ENCODE measurements at places on chromosomes 2 and 18.

GRCh38 chr18:24491927-24492834 is 31.7 kb downstream of the HRH4 start:
- DNase-seq, result peak; percentile 4

GRCh38 chr2:16165518-16166326 is 225.4 kb downstream of the MYCN start:
- DNase-seq, result no peak

DNA sequence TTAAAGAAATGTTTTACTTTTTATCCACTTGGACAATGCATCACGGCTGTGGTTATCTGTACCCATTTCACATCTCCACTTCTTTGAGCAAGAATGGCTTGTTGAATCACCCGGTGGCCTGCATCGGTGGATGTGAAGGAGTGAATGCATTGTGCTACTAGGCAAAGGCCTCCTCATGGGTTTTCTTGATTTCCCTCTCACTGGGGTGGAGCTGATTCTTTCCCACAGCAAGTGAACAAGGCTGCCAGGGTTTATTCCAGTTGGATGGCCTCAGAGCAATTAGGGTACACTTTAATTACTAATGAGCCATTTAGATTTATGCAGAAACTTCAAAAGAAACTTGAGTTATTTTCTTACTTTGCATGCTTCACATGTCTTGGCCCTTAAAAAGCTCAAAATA is 387.1 kb downstream of the RND3 start:
- DNase-seq, result no peak

DNA sequence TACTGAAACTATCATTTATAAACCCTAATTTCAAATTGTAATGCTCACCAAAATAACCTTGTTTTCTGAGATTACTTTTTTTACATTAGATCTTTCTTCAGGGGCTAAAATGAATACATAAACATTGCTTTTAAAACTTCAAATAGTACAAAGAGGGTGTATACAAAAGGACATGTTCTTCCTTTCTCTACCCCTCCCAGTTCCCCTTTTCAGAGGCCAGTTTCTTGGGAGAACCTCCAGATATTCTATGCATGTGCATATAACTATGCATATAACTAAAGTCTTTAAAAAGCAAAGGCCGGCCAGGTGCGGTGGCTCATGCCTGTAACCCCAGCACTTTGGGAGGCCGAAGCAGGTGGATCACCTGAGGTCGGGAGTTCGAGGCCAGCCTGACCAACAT is 10.6 kb upstream of the FAM117B start:
- DNase-seq, result no peak

GRCh38 chr18:70387027-70387426 is 98.2 kb downstream of the SOCS6 start:
- DNase-seq, result no peak

- no peak for DNase-seq
Observed at GRCh38 chr2:30261695-30262211, 30.4 kb downstream of the LBH start.

- no peak for DNase-seq
Observed at GRCh38 chr2:23601301-23601965, 216.5 kb downstream of the KLHL29 start.

DNA sequence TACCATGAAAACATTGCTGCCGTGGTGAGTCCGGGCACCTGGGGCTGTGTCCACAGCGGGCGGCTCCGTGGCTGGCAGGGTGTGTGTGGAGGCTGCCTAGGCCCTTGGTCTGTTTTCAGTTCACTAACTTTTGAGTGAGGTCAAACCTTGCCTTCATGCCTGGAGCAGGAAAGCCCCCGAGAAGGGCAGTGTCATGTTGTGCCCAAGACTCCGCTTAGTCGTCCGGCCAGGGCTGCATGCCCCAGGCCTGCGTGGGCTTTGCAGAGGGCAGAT is 24.1 kb downstream of the MAL start:
- DNase-seq, result no peak

GRCh38 chr2:1739322-1739957 is 4.9 kb downstream of the PXDN start:
- DNase-seq, result no peak

GRCh38 chr18:59877361-59877760 is 22.4 kb upstream of the PMAIP1 start:
- DNase-seq, result no peak

DNA sequence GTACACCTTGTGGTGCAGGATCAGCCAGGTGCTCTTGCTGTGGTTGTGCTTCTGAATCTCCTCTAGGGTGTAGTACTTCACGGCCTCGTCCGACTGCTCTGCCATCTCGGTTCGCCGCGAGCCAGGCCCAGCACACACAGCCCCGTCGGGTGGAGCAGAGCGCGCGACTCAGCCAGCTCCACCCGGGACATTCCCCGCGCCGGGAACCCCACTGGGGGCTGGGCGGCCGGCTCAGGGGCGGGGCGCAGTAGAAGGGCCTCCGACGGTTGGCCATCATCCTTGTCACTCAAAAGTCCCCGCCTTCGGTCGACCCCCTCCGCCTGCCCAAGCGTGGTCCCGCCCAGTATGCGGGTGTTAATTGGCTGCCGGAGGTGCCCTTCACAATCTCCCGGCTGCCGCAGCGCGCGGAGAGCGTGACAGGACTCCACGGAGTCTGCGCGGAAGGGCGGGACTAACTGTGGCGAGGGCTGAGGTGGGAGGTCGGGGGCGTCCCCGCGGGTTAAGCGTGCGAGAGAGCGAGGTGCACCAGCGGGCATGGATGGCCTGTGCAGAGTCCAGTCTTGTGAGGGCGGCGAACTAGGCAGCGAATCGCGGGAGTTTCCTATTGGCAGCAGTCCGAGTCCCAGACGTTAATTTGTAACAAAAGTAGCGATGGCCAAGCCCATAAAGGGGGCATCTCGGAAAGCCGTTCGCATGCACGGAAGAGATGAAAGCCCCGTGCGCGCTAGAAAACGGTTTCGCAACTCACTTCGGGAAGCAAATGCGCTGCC is at the start of gene CYB5A:
CYB5A (minus strand) TSS at position 193 of the 770 bp plus-strand sequence; CDS start at position 105, 88 bp downstream.
- peak; percentile 96 for DNase-seq

DNA sequence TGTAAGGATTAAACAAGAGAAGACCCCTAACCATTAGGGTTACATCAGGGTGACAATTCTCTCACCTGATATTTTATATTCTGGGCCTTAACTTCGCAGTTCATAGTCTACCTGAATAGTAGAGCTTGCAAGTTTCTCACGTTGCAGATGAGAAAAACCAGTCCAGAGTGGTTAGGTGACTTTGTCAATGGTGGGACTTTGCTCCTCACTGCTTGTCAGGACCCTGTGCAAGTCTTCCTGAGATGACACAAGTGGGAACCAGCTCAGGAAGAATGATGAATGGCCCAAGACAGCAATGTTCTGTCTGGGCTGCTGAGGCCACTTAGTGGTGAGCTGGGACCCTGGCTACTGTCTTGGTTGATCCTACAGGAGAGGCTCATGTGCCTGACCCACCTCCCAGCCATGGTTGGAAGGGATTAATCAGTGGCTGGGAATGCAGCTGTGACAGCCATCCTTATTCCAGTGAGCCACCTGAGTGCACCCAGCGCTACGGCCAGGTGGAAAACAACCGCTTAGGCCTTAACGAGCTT is 16.9 kb downstream of the LGALSL start:
- no peak for DNase-seq

GRCh38 chr2:148110184-148110583 is 89.3 kb downstream of the MBD5 start:
- no peak for DNase-seq

GRCh38 chr2:61906186-61906470 is 654 bp downstream of the COMMD1 start:
- DNase-seq, result no peak

- no peak for DNase-seq
Observed at GRCh38 chr2:239240414-239240881, 160.4 kb downstream of the HDAC4 start.

- no peak for DNase-seq
Observed at GRCh38 chr2:209640358-209640757, 131.3 kb upstream of the UNC80 start.

- no peak for DNase-seq
Observed at GRCh38 chr18:59834267-59834666, 65.5 kb upstream of the PMAIP1 start.

- no peak for DNase-seq
Observed at GRCh38 chr2:239839306-239839705, 185.8 kb downstream of the NDUFA10 start.

GRCh38 chr2:117858892-117859531 is 44.5 kb downstream of the DDX18 start:
- no peak for DNase-seq

GRCh38 chr2:158810731-158811460 is 15.8 kb downstream of the DAPL1 start:
- DNase-seq, result no peak

GRCh38 chr2:24304631-24305030 is 55.7 kb downstream of the ITSN2 start:
- no peak for DNase-seq

DNA sequence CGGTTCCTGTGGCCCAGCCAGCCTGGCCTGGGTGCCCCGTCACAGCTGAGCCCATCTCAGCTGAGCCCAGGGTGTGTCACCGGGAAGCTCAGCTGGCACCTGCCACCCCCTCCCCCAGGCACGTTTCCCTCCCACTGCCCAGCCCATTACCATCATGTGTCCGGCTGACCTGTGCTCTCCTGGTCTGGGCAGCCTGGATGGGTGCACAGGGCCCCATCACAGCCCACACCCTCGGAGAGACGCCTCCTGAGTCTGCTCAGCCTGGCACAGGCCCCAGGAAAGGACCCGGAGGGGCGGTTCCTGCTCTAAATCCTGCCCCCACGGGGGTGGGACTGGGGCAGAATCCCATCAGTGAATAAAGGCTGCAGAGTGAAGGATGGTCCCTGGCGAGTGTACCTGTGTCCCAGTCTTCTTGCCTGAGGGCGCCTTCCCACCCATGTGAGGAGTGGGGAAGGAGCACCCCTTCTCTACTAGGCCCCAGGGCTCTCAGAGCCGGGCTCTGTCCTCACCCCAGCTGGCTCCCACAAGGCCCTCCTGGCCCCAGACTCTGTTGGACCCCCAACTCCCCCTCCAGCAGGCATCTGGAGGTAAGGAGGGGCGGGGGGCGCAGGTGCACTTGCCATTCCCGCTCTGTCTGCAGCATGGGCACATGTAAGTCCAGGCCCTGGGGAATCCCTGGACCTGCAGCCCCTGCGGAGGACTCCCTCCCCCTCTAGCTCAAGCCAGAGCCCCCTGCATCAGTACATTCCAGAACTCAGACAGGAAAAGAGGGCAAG is 21.2 kb downstream of the GPC1 start:
- DNase-seq, result no peak

DNA sequence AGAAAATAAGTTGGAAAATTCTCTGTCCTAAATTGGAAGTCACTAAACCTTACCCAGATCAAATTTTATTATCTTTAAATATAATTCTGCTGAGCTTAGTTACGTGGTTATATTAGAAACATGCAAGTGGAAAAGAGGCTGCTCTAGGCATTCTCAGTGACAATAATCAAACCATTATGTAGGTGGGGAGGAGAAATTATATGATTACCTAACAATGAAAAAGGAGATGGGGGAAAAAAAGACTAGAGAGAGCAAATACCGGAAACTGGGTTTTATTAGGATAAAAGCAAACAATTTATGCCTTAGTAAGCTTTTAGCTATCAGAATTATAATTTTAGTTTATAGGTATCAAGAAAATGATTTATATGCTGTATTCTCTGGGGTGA is 53.2 kb downstream of the PHLPP1 start:
- DNase-seq, result no peak

- no peak for DNase-seq
Observed at GRCh38 chr2:54588244-54588899, 132.2 kb downstream of the SPTBN1 start.

DNA sequence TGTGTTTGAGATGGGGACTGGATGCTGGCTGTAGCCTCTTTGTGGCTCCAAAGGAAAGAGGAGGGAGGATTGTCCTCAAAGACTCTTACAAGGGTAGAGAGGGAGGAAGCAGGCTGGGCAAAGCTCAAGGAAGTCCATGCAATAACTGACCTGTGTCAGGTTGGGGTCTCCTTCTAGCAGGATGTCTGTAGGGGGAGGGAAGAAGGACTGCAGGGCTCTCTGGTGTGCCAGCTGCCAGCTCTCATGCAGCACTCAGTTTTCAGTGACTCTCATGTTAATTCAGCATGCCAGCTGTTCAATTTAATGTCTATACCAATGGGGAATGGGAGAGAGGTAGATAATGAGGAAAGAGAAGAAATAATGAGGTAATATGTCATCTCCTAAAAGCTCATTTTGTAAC is 85.3 kb upstream of the RANBP2 start:
- DNase-seq, result no peak

GRCh38 chr2:29920631-29921559 is 491 bp downstream of the ALK start:
- no peak for DNase-seq

GRCh38 chr2:241227594-241227993 is 39.1 kb downstream of the ANO7 start:
- DNase-seq, result no peak

DNA sequence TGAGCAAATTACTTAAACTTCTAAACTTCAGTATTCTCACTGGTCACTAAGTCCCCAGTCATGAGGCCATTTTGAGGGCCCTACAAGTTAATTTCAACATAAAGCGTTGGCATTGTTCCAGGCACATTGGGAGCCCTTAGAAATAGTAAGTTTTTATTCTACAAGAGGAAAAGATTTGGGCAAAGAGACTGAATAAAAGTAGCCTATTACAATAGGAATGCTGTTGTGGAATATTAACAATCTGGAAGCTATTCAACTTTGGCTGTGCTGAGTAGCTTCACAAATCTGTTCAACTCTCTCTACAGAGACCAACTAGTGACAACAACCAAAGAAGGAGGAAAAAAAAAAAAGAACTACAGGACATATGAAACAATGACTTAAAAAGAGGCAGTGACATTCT is 1287.5 kb upstream of the NXPH2 start:
- DNase-seq, result no peak

DNA sequence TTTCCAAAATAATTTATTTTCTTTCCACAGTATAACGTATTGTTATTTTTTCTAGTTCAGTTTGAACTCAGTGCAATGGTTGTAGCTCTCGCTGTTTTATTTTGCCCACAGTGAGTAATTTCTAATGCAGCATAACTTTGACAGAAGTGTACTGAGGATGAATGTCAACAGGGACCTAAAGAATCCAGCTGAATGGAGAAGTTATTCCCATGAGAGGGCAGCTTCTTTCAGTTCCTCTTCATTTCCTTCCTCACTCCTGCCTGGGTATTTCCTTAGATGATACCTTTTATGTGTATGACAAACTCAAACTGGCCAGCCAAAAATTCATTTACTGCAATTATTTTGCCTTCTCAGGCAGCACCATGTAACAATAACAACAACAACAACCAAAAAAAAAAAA is 1223.1 kb upstream of the ZEB2 start:
- no peak for DNase-seq

DNA sequence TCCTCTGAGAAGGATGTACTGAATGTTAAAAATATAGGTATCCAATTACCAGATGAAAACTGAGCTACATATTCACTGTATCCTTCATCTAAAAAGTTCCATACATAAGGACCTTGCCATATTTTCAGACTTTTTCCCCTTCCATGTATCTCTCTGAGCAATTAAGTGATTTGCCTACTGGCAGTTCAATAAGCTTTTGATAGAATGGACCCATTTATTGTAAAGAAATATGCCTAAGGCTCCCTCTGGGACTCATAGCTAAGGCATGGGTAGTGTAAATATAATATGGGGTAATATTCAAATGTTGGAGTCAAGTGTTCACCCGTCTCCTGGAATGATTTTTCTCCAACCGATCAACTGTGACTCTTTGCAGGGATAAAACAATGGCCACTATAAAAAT is 135.4 kb upstream of the FSHR start:
- DNase-seq, result no peak

All from stimulated activated CD8-positive, alpha-beta memory T cell treated with anti-CD3 and anti-CD28 coated beads, Interleukin-7, amount 100 ng/mL, for 48 hours (primary cell).